ENCODE measurements at places on chromosomes 4 and X.

GRCh38 chr4:34009951-34010350, 2234.4 kb downstream of the ARAP2 start:
- no peak for DNase-seq

DNA sequence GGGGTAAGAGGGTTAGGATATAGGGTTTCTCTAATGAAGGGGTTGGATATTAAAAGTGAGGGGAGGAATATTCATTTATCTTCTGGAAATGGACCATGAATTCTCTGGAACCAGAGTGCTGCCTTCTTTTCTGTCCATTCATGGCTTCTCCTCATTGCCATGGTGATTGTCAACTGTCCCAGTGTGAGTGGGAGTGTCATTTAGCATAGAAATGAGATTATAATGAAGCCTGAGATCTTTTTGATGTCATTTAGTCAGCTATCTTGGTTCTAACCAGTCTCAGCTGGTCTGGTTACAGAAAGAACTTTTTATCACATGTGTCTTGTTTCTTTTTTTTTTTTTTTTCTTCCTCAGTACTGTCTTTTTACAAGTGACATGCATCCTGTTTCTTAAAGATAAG, 497.3 kb upstream of the PITX2 start:
- no peak for DNase-seq

DNA sequence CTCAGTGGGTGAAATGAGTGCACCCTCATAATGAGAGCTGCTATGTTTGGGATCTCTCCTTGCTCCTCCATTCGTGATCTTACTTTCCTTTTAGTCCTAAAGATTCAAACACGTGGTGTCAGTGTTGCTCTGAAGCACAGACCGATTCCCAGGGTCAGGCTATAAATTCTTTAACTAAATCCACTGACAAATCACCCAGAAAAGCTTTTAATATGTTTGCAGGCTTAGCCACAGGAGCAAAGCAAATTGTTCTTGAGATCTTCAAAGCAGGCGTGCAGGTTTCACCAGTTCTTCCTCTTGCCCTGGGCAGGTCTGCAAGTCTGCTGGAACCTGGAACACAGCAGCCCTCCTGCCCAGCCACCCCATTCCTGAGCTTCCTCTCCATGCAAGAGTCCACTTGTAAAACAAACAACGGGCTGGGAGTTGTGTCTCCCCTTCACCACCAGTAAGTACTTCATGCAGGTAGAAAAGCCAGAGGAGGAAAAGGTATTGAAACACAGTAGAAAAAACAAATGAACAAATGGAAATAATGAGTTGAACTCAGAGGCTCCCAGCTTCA, 70.1 kb upstream of the ENPP6 start:
- peak; percentile 38 for DNase-seq

DNA sequence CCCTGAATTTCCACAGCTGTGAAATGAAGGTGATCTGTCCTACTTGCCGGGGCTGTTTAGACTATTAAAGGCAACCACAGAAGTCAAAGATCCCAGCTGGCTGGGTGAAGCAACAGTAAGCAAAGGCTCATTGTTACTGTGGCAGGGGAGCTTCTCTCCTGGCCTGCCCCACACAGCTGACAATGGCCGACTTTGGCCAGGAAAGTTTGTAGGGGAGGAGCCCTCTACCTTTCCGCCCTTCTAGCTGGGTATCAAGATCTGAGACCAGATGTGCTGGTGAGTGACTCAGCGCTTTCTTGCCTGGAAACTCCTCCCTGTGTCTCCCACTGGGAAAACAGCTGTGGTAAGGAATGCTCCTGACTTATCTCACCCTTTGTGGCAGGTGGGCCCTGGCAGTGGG, 21.1 kb downstream of the RASSF6 start:
- peak; percentile 93 for DNase-seq

DNA sequence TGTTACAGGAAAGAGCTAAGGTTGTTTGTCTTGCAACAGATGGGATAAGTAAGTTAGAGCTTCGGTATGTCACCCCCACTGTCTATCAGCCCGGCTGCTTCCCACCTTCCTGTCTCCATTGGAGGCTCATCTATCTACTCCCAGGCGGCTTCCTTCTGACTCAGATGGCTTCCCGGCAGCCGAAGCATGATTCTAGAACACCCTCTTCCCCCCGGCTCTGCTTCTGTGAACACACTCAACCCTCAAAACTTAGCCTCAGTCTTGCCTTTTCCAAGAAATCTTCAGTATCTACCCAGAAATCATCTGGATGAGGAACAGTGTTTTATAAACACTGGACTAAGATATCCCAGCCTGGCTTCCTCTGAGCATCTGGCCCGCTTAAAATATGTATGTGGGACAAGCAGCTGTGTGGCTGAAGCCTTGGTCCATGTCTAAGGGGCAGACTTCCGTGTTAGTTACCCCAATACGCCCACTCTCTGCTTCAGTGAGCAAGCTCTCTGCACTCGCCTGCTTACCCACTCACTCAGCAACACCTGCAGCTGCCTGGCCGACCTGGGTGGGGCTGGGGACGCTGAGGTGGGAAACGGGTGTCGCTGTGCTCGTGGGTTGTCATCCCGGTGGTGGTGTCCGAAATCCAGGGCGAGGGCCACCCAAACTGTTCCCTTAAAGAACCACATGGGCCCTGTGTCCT, 12.0 kb upstream of the SLC2A9 start:
- peak; percentile 79 for DNase-seq

DNA sequence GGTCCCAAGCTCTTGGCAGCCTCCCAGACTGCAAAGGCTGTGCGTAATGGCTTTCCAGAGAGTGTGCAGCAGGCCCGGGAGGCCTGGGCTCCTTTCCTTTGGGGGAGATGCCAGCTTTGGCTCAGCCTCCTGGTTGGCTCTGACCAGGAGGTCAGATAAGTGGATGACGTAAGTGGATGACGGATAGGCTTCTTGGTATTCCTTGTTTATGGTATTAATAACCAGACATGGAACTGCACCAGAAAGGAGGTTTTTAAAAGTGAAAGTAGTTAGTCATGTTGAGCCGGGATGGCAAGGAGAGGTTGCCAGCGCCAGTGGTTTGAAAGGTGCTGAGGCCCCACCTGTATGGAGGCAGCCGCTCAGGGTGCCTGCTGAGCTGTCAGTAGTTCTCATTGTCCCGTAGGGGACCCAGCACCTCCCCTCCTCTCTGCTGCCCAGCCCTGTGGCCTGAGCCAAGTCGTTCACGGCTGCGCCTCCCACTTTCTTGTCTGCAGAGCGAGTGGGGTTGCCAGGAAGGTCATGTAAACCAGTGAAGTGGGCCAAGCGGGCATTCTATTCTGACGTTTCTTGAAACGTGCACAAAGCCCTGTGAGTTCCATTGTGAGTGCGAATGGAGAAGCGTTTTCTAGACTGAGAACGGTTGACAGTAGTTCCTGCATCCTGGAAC, 28.7 kb upstream of the STOX2 start:
- DNase-seq: peak; percentile 31

DNA sequence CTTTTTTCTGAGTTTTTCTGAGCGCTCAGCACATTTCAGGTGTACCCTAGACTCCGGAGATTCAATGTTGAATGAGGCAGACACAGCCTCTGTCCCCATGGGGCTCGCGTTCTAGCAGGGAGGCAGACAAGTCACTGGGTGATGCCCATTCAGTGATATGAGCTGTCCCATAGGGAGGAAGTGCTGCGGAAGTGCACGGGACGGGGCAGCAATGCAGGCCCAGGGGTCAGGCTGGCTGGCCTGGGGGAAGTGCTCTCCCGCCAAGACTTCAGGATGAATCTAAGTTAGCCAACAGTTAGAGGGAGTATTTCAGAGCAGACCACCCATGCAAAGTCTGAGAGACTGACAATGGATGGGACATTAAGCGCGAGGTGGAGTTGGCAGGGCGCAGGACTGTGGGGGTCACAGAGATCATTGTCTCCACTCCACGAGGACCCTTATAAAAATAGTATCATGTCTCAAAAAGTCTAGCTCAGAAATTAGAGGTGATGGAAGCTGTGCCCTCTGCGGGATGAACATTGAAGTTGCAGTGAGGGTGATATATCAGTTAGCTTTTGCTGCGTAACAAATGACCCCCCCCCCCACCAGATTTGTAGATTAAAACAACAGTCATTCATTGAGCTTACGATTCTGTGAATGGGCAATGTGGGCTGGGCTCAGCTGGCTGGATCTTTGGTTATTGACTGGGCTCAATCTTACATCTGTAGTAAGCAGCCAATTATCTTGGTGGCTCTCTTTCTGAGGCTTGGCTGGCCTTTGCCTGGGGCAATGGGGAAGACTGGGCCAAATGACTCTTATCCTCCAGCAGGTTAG, 16.4 kb downstream of the PSAPL1 start:
- DNase-seq: no peak

DNA sequence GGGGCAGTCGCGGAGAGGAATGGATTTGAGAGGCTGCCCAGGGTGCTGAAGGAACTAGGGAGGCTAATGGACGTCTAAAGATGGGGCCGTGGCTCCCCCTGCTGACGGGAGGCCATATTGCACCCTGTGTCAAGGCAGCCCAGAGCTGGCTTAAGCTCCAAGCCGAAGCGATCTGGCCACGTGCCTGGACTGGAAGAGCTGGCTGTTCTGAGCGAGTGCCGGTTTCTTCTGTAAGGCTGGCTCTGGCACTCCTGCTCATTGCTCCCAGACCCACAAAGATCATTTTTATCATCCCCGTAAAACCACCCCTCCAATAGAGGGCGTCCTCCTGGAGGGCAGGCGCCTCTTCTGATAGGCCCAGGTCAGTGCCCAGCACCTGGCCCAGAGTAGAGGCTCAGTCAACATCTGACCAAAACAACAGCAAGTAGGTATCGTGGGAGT, 5.6 kb downstream of the PNCK start:
- DNase-seq: peak; percentile 54

DNA sequence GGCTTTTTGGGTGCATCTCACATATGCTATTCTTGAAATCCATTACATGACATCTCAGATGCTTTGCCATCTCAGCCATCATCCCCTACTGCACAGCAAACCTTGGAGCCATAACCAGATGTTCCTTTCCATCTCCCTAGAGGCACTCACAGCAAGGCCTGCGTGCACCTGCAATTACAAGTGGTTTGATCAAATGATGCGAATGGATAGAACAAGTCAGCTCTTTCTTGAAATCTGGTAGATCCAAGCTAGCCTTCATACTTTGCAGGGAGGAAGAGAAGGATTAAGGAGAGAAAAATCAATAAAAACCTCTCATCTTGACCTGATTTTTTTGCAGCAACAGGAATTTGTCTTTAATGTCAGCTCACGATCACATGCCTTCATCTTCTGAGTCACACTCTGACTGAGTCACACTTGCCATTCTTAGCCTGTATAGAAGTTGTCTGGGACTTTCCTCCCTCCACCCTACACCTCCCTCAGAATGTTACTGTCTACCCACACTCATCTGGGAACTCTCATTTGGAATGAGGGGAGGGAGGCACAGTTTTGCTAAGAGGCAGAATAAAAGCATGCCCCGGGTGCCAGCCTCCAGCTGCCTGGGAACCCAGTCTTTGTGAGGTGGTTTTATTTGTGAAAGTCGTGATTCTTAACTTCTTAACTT, 11.9 kb upstream of the TRIML1 start:
- DNase-seq: peak; percentile 34

DNA sequence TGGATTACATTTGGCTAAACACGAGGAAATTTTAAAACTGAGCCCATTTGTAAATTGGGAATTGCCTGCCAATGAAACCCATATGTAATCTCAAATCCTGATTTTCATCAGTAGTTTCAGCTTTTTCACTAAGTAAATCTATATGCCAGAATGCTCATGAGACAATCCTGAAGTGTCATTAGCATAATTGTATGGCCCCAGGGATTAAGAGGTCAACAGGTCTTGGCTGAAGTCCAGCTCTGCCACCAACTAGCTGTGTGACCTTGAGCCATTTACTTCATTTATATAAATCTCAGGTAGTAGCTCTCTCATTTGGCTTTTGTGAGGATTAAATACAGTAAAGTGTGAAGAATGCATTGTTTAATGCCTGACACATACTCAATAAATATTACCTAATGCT, 320.5 kb upstream of the EMCN start:
- no peak for DNase-seq

DNA sequence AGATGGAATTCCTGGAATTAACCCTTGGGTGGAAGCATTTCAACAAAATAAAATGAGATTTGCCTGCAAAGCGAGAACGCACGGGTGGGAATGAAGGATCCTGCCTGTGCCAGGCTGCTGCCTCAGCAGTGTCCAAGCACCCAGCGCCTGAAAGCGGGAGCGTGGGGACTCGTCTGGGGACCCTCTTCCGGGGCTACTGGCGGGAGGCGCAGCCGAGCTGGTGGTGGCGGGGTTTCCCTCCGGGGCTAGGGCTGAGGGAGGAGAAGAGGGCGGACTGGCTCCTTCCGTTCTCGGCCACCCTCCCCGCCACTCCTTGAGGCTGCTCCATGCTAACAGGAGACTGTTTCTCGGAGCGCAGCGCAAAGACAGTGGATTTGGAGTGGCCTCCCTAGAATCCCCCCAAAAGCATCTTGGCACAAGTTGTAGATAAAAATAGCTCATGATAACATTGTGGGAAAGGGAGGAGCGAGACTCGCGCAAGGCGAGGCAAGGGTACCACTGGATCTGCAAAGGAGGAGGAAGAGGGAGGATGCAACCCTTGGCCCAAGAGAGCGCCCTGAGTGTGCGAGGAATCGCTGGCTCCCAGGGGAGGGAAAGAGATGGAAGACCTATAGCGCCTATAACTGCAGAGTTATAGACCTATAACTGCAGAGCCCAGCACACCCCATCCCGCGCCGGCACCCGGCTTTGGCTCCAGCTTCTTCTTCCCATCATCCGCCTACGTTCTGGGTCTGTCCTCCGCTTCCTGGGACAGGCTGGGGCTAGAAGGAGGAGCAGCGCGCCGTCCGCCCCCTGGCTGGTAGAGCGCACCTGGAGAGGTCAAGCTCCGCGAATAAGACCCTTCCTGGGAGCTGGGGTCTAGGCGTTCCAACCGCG, 1.3 kb downstream of the HS3ST1 start:
- DNase-seq: no peak

DNA sequence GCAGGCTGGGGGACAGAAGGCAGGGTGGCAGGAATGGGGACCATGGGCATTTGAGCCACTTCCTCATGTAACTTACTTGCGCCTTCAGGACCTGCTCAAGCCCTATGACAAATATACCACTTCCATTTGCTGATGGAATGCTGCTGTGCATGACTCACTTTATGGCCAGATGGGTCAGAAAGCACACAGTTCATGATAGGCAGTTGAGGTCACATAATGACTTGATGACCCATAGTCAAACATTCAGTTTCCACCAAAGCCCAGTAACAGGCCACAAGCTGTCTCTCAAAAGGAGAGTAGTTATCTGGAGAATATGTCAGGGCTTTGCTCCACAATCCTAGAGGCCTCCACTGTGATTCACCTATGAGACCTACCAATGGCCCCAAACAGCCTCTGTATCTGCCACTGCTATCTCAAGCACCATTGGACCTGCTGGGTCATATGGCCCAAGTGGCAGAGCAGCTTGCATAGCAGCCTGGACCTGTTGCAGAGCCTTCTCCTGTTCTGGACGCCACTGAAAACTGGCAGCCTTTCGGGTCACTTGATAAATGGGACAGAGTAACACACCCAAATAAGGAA, 5.3 kb upstream of the PAPSS1 start:
- peak; percentile 79 for DNase-seq

- DNase-seq: no peak
These were observed 9.0 kb upstream of the RPL34 start for GRCh38 chr4:108611365-108611764.

DNA sequence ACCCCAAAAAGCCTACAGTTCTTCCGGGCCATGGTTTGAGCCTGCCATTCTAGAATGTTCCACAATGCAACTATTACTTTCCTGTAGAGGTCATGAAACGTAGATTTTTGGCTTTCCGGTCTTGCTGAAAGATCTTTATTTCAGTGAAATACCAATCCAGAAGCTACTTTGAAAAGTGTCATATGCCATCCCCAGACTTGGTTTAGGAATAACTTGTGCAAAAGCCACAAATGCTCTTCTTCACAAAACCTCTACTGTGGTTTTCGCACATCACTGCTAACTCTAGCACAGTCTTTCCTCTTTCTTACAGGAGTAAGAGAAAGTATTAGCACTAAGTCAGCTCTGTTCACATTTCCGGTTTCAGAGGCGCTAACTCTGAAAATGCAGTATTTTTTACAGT, 12.7 kb upstream of the CD40LG start:
- DNase-seq: no peak
